ENCODE measurements at places on chromosomes 5 and 9.

DNA sequence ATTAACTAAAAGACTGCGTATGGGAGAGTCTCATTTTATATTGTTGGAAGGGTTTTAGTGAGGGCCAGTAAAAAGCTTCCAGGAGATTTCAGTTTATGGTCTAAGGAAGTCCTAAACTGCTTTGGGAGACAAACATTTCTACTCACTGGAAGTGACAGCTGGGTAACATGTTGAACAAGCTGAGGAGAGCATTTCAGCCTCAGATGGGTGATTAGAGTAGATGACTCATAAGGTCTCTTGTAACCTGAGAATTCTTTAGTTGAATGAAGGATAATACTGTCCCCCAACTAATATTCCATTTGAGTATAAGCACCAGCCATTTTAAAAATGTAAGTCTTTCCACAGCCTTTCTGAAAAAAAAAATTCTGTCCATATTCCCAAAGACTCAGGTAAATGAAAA is 218.0 kb upstream of the C9orf72 start:
- no peak for DNase-seq

GRCh38 chr5:3912790-3913189 is 317.2 kb downstream of the IRX1 start:
- no peak for DNase-seq

DNA sequence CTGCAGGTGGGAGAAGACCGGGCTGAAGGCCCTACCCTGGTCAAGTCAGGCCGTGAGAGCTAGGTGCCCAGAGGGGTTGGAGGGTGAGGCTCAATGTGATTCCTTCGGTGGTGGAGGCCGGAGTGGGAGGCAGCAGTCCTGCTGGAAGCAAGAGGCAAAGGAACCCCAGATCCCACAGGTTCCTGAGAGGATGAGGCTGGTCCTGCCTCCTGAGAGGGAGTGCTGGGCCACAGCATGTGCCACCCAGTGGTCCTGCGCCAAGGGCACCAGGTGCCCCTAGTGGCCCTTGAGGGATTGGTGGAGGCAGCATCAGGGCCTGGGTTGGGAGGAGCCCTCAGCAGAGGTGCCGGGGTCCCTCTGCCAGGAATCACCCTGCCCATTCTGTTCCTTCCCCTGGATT is 59.1 kb downstream of the BARX1 start:
- no peak for DNase-seq

GRCh38 chr5:130270786-130271185 is 366.5 kb downstream of the CHSY3 start:
- no peak for DNase-seq

DNA sequence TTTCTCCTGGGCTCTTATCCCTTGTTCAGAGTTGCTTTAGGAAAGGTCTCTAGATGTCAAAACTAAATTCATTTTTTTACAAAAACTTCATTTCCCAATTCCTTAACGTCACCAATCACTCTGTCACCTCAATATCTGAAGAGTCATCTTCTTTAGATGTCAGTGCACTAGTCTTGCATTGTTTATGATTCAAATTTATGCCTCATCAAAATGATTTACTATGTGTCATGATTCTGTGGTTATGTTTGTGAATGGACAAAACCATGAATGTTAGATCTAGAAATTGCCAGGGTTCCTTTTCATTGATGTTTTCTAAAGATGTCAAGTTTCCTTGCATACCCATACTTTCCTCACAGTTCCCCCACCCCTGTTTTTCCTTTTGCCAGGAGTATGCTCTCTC is 21.5 kb downstream of the CWC27 start:
- DNase-seq: no peak

DNA sequence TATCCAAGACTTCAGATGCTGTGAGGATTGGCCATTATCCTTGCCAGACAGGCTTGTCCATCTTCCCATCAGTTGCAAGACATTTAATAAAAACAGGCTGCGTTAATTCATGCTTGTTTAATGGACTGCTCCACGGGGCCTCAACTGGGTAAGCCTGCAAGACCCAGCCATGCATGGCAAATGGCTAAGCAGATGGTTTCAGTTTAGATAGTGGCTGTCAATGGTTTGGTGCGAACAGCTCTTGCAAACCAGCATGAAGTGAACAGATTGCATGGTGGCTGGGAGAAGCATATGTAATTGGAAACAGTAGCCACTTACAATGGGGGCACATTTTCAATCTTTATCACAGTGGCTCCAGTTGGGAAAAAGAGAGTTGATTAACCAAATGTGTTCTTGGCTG is 628.2 kb upstream of the KLF4 start:
- no peak for DNase-seq

- DNase-seq: no peak
Observed at GRCh38 chr5:123717139-123717538, 205.2 kb downstream of the CSNK1G3 start.

DNA sequence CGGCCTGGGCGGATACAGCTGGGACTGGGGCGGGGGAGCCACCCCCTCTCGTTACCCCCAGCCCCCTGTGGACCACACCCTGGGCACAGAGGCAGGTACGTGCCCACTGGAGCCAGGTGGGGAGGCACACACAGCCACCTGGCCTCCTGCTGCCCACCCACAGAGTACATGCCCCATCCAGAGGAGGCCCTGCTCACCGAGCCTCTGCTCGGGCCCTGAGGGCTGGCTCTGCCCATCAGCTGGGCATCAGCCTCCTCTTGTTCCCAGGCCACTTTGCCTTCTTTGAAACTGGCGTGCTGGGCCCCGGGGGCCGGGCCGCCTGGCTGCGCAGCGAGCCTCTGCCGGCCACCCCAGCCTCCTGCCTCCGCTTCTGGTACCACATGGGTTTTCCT is 6.3 kb downstream of the MAMDC4 start:
- DNase-seq: no peak

GRCh38 chr9:32430720-32431119 is 46.3 kb downstream of the ACO1 start:
- DNase-seq: no peak

DNA sequence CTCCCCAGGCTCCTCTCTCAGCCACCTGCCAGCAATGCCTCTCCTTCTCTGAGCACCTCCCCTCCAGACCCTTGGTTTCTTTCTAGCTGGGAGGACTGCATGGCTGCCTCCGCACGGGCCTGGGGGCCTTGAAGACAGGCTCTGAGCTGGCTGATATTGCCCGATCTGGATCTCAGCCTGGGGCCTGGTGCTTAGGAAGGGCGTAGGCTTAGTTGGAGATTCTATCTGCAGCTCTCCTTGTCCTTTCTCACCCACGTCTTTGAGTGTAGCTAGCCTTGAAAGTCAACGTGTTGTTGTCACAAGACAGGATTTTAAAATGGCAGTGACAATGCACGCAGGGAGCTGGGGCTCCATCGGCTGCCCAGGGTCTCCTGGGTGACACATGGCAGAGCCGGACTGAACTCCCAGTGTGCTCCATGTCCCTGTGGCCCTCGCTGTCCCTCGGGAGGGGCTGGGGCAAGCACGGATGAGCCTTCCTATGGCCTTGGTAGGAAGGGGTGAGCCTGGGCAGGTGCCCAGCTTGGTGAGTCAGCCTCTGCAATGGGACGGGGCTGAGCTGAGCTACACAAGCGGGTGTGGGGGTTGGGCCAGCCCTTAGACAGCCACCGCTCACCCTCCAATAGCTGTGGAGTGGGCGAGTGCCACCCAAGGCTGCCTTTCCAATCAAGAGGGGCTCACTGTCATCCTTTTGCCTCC is 9.4 kb downstream of the ADAMTSL2 start:
- no peak for DNase-seq

DNA sequence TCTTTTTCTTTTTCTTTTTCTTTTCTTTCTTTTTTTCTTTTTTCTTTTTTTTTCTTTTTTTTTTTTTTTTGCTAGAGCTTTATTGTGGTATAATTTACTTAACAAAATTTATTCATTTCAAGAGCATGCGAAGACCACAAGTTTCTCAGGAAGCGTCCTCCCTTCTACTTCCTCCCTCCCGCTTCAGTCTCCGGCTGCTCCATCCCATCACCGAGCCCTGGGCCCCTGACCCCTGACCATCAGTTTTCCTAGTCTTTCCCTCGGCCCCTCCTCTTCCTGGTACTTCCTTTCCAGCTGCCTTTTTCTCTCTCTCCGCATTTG is 34.7 kb downstream of the C9orf152 start:
- DNase-seq: no peak

DNA sequence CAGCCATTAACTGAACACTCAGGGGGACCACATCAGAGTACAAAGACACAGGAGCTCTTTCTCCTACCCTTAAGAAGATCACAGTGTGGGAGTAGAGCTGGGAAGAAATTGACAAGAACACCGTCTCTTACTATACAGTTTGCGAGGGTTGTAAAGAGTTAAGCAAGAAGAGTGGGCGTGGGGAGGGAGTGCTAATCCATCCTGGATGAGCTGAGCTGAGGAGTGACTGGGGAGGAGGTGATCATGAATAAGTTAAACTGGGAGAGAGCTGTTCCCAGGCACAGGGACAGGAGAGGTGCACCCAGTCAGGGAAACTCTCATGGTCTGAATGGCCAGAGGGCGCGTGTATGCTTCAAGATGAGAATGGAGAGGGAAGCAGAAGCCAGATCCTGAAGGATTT is 17.2 kb downstream of the TAF1L start:
- no peak for DNase-seq

- DNase-seq: no peak
Observed at GRCh38 chr5:58738336-58738735, 155.5 kb downstream of the RAB3C start.

- DNase-seq: no peak
Observed at GRCh38 chr5:66814146-66814991, 218.2 kb downstream of the MAST4 start.

GRCh38 chr5:56025151-56025885 is 30.6 kb upstream of the IL6ST start:
- no peak for DNase-seq

- DNase-seq: no peak
Observed at GRCh38 chr5:35162848-35163709, 67.2 kb downstream of the PRLR start.

- no peak for DNase-seq
Observed at GRCh38 chr9:12141422-12141821, 551.8 kb upstream of the TYRP1 start.

GRCh38 chr5:156359476-156359875 is 32.5 kb downstream of the SGCD start:
- no peak for DNase-seq

GRCh38 chr9:110351009-110351467 is 13.4 kb upstream of the TXNDC8 start:
- DNase-seq: no peak

GRCh38 chr9:92607088-92607487 is 62.8 kb downstream of the IPPK start:
- DNase-seq: no peak

- no peak for DNase-seq
Observed at GRCh38 chr5:102218159-102218558, 77.9 kb downstream of the SLCO4C1 start.

GRCh38 chr5:14674983-14675854 is 10.7 kb downstream of the OTULIN start:
- no peak for DNase-seq

- DNase-seq: no peak
Observed at GRCh38 chr5:180178531-180179441, 30.2 kb downstream of the RASGEF1C start.
